ENCODE measurements at places on chromosomes 1 and 21.

DNA sequence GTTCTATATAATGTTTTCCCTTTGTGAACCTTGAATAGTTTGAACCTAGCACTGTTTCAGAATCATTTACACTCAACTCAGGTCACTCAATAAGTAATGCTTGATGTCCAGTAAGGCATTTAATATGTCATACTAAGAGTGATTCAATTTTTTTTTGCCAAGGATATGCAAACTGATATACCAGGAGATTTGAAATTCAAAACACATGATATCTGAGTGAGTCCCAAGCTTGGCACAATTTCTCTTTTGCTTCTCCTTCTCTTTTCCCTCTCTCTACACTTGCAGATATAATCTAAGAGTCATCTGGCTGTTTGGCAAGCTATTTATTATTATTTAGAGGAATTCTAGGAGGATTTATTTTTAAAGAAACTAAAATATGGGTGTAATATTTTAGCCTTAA, 61.6 kb upstream of the SPAG17 start:
- no peak for DNase-seq

DNA sequence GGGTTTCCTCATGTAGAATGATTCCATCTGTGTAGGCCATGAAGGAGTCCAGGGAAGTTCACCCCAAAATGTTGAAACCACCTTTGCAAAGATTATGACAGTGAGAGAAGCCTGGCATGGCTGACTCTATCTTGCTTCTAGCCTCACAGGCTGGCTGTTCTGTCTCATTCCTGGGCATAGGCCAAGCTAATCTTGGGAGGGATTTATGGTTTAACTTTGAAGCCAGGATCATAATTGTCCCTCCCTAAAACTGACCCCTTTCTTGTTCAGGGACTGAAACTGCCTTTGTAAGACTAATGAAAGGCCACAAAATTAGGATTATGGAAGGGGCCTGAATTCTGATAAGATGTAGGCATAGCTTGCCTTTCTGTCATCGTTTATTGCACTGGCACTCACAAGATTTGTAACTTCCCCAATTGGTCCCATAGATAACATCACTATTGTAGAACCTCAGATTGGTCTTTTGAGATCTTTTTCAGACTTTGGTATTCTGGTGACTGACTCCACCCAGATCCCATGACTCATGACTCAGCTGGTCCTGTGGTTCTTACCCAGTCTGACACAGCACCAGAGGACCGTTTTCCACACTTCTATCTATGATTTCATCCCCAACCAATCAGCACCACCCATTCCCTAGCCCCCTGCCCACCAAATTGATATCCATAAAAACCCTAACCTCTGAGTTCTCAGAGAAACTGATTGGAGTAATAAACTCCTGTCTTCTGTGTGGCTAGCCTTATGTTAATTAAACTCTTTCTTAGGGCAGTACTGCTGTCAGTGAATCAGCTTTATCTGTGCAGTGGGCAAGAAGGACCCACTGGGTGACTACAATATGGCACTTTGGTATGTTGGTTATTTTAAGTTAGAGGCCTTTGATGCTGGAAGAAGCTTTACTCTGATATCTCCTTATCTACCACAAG, 13.6 kb upstream of the LAMTOR5 start:
- no peak for DNase-seq

GRCh38 chr21:15604413-15604812, 125.4 kb upstream of the USP25 start:
- no peak for DNase-seq

DNA sequence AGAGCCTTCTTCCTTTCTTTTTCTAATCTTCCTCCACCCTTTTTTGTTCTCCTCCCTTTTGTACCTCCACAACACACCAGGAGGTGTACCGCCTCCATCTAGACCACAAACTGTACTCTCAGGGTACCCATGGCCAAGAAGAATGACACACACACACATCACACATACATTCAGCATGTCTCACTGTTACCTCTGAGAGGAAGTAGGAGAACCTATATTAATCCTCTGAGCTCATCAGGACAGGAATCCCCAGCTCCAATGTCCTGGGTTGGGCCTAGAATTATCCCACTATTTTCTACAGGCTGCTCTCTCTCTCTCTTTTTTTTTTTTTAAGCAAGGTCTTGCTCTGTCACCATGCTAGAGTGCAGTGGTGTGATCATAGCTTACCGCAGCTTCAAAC, 36.7 kb downstream of the ATP2B4 start:
- DNase-seq, result no peak

GRCh38 chr1:1419813-1420653, 1.0 kb downstream of the ANKRD65 start:
- DNase-seq, result no peak

DNA sequence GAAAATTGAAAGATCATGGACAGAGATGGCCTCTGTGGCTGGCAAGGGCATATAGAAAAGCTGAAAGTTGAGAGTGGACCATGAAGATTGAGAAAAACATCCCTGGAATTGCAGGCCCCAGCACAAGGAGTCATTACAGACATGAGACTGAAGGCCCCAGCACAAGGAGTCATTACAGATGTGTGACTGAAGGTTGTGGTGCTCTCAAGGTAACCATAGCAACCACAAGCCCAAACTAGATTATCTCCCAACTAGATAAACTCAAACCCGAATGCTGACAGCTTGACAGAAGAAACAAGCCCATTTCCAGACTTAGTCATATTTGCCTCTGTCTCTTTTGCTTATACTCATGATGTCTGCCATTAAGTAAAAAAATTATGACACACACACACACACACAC, 1252.1 kb upstream of the ADGRL4 start:
- DNase-seq, result no peak
